ENCODE measurements at places on chromosomes 11 and 22. TPM values are rescaled to one million over a fixed set of nuclear protein-coding genes. Genes with fewer than 3 reads are reported as not detected.

GRCh38 chr11:62353841-62354240 lies 16.6 kb downstream of the ASRGL1 start:
- DNase-seq: no peak

DNA sequence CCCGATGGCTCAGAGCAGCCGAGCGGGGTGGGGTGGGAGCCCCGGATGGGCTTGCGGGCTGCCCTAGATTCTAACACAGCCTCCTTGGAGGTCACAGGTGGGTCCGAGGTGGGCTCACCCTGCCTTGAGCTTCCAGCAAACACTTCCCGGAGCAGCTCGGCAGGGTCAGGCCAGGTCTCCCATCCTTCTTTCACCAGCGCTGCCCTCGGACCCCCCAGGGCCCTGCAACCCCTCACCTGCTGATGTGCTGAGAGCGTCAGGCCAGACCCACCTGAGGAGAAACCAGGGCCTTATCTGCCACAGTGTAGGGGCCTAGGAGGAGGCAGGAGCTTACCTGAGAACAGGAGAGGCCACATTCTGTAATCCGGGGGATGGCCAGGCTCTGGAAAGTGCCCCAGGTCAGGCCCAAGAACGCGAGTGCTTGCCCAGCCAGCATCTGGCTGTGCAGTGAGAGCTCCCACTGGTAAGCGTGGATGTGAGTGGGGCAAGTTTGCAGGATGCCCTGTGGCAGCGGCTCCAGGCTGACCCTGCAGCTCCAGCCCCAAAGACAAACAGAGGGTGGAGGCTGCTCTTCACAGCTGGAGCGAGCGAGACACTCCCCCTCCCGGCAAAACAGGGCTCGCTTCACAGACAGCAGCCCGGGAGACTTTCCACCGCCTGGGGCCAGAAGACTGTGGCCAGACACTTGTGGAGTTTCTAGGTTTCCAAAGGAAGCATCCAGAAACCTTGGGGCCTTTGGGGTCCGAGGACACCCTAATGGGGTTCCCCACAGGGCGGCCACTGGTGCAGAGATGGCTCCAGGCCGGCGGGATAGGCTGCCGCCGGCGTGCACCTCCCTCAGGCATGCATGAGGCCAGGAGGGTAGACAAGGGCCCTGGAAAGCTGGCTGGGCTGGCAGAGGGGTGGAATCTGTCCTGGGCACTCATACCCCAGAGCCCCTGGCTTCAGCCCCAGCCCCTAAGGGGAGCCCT lies at the start of gene IL17REL:
TSS of gene IL17REL (minus strand) at position 555 of the 971 bp plus-strand sequence. CDS start at position 436, 119 bp downstream.
- DNase-seq: no peak

GRCh38 chr11:2858995-2859698 lies 26.4 kb downstream of the CDKN1C start:
- no peak for DNase-seq

DNA sequence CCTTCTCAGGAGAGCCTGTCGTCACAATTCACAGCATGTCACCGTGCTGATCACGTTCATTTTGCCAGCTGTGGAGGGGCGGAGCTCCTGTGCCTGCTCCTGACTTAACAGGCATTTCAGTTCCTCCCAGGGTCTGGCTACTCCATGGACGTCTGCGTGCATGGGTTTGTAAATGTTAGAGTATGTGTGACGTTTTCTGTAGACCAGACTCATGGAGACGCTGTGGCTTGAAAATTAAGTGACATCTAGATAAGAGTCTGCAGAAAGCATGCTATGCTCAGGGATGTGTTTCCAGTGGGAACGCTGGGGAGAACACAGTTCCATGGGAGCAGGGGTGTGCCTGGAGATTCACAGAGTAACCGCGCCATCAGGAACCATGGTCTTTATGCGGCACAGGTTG lies 804.0 kb downstream of the TBC1D22A start:
- no peak for DNase-seq

The GLYATL1 gene
- not detected for total RNA-seq

The HBD gene
- not detected for total RNA-seq

All from thyroid gland (tissue), 4 donors.